Stimulated activated CD8-positive, alpha-beta memory T cell treated with anti-CD3 and anti-CD28 coated beads, Interleukin-2, amount 100 ng/mL, for 48 hours (primary cell): ENCODE measurements at places on chromosomes 5 and 9.

- no peak for DNase-seq
These were observed 40.6 kb downstream of the HACD4 start for GRCh38 chr9:20990867-20991266.

- no peak for DNase-seq
These were observed 303 bp downstream of the LIFR start for GRCh38 chr5:38556088-38556598.

DNA sequence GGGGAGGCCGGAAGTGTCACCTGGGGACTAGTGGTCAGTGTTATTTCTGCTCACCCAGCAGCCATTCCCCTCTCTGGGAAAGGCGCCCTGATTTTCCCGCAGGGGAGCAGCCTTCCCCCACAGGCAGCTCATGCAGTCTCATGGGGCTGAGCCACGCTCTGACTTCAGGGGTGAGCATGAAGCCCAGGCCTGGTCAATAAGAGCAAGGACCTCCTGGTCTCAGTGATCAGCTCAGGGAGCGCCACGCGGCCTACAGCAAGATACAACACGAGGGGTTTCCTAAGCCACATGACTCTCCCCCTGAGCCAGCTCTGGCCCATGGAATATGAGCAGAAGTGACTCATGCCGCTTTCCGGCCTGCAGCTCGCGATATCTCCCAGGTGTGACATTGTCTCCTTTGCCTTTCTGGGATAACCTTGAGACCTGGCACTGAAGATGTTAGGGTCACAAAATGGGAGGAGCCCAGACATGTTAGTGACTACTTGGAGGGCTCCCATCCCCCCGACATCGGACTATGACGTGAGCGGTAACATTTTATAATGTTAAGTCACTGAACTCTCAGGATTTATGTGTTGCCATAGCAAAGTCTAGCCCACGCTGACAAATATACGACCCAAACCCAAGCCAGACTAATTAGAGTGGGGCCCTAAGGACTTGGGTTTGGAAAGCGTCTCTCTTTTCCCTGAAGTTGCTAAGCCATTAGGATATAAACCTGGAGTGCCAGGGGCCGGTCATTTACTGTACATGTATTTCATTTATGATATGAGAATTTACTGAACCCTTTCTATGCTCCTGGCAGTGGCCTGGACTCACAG is 46.5 kb upstream of the GFPT2 start:
- no peak for DNase-seq

DNA sequence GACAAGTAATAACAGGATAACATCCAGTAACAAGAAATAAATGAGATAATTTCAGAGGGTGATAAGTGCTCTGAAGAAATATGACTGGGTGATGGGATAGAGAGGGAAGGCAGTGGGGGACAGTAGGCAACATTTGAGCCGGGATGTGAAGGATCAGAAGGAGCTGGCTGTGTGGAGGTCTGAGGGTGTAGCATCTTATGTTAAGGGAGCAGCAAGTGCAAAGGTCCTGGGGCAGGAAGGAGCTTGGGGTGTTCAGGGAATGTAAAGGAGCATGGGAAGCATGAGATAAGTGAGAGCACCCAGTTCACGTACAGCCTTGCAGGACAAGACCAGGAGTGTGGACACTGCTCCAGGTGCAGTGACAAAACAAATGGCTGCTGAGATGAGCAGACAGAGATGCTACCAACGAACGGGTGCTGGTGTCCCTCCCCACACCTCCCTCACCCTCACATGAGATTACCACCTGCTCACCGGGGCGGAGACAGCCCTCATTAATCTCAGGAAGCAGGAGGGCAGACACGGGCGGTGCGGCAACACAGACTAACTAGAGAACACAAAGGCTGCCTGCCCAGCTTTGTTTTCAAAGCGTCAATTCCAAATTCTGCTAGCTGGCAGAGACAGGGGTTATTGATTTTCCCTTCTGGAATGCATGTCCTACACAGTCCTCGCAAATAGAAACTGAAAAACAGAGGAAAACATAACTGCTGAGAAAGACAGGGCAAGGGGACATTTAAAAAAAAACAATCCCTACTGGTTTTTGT is 298.1 kb upstream of the PANK3 start:
- DNase-seq: no peak

GRCh38 chr5:30102185-30102584 is 1091.3 kb upstream of the CDH6 start:
- no peak for DNase-seq

DNA sequence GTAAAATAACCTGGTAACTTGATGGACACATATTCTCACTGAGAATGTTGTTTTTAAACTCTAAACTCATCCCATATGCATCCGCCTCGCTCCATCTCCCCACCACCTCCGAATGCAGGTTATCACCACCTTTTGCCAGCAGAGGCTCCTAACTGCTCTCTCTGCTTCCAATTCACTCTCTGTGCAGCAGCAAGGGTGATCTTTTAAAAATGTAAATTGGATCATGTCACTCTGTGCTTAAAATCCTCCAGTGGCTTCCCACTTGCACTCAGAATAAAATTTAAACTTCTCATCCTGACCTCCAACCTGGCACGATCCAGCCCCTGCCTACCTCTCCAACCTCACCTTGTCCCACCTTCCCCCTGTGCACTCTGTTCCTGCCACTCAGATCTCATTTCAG is 317.2 kb downstream of the ZSWIM6 start:
- DNase-seq: no peak

GRCh38 chr5:32090026-32090754 is 83.9 kb downstream of the GOLPH3 start:
- DNase-seq: no peak

- DNase-seq: no peak
These were observed 178.4 kb downstream of the TTLL11 start for GRCh38 chr9:121914604-121915303.

DNA sequence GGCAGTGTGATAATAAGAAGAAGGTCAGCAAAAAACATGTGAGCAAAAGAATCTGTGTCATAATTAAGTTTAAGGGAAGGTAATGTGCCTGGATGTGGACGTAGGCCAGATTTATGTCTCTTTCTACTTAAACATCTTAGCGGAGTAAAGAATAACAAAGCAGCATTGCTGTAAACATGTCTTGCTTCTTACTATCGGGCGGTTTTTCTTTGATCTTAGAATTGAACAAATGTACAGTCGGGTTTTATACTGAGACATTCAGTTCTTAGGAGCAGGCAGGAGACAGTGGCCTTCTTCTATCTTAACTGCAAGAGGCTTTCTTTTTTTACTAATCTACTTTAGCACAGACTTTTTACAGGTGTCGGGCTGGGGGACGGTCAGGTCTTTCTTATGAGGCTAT is 40.4 kb upstream of the FLT4 start:
- DNase-seq: no peak

- no peak for DNase-seq
These were observed 159.8 kb upstream of the MVB12B start for GRCh38 chr9:126166866-126167265.

DNA sequence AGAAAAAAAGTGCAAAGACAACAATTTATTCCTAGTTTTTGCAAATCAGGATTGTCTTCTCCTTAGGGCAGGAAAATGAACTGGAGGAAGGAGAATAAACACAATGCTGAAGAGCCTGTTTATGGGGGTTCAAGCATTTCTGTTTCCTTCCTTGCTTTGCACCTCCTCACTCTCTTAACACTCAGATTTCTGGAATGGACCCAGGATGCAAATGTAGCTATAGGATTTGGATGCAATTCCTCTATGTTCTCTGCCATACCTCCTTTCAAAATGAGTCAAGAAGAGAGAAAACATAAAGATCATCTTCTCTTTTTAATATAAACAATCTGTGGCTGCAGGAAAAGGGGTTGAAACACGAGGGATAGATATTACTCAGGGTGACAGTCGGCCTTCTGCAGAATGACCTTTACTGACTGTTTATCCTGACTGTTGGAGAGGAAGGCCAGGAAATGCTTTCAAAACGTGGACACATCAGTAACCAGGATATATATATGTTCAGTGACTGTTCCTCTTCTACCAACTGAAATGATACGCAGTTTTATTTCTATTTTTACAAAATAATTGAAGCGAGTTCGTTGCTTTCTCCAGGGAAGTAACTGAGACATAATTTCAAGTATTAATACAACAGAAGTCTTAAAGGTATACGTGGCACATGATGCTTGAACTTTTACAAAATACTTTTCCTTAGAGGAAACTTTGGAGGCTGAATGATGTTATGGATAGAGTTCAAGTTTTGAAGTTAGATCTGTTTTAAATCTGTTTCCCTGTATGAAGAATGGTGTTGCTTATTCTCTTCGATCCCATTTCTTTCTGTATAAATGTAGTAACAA is 44.4 kb downstream of the ACTBL2 start:
- no peak for DNase-seq

GRCh38 chr9:35407846-35408245 is 82.1 kb upstream of the RUSC2 start:
- no peak for DNase-seq

DNA sequence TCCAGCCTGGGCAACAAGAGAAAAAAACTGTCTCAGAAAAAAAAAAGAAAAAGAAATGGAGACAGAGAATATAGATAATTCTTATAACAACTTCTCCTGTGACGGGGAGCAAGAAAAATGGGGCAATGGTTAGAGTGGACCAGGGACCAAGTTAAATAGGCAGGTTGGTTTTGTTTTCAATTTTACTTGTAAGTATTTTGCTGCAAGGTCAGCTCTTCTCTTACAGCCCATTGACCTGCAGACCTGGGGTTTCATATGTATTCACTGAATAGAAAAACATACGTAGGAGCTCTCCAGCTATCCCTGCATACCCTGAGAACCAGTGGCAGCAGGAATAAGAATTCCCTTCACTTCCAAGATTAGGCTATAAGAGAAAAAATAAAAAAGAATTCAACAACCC is 29.2 kb upstream of the IL13 start:
- no peak for DNase-seq

DNA sequence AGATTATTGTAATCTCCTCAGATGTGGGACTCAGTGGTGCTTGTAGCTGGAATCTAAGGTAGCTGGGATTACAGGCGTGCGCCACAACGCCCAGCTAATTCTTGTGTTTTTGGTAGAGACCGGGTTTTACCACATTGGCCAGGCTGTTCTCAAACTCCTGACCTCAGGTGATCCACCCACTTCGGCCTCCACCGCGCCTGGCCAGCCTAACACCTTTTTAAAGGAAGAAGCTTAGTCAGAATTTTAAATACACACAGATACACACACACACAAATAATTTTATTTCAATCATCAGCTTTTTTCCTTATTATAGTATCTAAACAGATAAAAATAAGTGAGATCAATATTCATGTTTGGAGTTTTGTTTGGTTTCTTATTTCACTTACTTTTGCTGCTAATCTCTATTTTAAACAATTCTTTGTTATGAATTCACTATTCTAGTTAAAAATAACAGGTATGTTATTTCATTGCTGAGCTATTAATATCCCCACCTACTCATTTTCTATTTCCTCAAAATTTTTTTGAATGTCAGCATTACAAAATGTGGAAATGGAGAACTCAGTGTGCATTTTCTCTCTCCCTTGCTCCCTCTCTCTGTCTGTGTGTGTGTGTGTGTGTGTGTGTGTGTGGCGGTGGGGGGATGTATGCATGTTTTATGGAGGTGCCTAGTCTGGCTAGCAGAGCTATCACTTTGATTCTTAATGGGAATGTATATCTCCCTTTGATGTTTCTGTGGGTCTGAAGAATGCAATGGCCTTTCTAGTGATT is 960.6 kb upstream of the DMAC1 start:
- no peak for DNase-seq

GRCh38 chr9:109769250-109769649 is 10.7 kb upstream of the PALM2AKAP2 start:
- DNase-seq: no peak

DNA sequence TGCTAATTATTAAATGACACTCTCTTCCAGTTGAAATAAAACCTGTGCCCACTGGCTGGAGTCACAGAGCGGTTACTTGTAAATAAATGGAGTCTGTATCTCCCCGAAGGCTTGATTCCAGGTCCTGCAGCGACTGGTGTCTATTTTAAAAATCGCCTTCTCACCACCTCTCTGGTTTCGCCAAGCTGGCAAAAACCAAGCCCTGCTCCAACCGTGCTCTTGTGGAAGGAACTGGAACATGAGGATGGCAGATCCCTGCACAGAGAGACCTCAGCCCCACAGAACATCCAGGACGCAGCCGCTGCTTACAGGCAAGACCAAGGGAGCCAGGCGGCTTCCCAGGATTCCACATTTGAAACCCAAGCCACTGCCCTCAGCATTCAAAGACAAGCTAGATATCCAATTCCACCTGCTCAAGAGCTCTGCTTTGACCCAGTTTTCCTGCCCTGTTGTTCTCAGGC is 15.0 kb downstream of the SEMA4D start:
- no peak for DNase-seq

- DNase-seq: no peak
These were observed 21.6 kb downstream of the KLF9 start for GRCh38 chr9:70392850-70393249.

DNA sequence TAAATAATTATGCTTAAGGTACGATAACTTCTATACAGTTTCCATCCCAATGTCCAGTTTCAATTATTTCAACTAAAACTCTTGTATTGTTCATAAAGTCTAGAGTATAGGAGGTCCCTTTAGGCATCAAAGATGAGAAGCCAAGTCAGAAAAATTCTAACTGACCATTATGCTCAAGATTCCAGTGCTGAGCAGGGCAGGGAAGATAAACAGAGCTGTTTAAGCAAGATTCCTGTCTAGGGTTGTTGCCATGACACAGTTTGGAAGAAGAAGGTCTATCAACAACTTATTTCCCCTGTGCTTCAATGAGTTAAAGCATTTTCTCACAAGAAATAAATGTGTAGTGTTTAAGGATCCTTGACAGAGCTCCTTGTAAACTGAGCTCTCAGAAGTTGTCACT is 48.9 kb upstream of the MTAP start:
- DNase-seq: no peak

GRCh38 chr9:78680196-78680595 is 383.3 kb downstream of the PSAT1 start:
- DNase-seq: no peak

DNA sequence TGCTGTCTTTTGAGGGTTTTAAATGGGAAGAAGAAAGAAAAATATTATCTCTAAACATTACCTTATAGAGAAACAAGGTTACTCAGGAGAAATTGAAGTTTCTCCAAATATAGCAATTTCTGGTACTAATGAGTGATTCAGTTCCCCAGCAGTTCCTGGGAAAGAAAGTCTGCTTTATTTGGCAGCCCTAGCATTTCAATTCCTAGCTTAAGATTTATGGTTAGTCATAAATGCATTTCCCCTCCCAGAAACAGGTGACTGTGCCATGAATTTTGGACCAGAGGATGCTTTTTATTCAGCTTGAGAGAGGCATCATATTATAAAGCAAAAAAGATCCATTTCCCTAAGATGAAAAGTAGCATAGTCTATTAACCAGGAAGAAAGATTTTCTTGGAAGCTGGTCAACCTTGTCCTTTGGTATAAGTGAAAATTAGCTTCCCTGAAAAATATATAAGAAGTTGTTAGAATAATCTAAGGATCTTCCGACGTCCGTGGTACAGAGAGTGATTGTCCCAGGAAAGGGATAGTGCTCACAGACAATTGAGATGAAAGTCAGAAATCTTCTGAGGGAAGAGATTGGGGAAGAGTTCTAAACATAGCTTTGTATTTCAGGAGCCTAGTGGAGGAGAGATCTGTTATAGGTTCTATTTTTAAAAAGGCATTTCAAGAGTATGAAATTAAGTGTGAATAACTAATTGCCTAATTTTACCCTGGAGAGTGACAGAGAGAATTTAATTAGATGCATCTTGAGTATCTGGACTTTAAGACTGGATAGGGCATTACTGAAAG is 164.9 kb downstream of the ESM1 start:
- no peak for DNase-seq

GRCh38 chr5:148541054-148541835 is 113.1 kb downstream of the HTR4 start:
- no peak for DNase-seq

GRCh38 chr9:75186767-75187380 is 98.6 kb downstream of the OSTF1 start:
- DNase-seq: no peak

GRCh38 chr5:150160448-150161081 is 4.9 kb upstream of the PDGFRB start:
- DNase-seq: no peak
